ENCODE measurements at places on chromosomes 16 and 17.

GRCh38 chr17:5705876-5706576 is 121.7 kb upstream of the NLRP1 start:
- no peak for DNase-seq

DNA sequence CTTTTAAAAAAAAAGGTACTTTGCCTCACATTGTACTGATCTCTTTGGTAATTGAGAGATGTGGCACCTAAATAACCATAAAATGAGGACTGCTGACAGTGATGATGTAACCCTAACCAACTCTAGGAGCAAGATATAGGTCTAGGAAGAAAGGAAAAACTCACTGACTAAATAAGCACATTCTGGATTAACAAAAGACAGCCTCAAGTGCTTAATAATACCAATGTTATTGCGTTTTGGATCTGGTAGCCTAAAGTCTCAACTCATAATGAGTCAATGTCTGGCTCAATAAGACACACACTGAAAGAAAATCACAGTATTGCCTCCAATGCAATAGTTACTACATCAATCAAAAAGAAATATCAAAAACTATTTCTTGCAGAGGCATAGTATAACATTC is 3.0 kb downstream of the ERN1 start:
- no peak for DNase-seq

DNA sequence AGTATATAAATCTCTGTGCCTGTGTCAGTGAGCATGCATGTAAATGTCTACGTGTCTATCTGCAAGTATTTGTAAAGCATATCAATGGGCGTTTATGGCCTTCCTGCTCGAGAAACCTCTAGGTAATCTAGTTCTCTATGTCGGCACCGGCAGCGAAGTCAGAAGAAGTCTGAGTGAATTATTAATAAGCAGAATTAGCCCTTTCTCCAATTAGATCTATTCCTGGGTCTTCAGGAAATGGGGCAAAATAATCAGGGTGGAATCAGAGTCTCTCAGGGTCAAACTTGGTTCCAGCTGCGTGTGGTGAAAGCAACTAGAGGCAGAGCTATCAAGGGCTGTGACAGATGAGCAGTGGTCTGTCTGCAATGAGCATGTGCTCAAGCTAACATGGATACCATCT is at the start of gene C17orf78:
C17orf78 (plus strand) TSS at position 280 of the 400 bp plus-strand sequence; CDS start at position 388, 108 bp downstream.
- DNase-seq = no peak

GRCh38 chr16:27999687-28000086 is 63.8 kb downstream of the GSG1L start:
- DNase-seq = no peak

- DNase-seq = no peak
Measured at GRCh38 chr17:82278308-82278707, 4.8 kb upstream of the CSNK1D start.

- DNase-seq = no peak
Measured at GRCh38 chr17:78524870-78525510, 52.2 kb downstream of the DNAH17 start.

- DNase-seq = no peak
Measured at GRCh38 chr17:75481194-75482068, 25.0 kb downstream of the TMEM94 start.

- no peak for DNase-seq
Measured at GRCh38 chr16:20203272-20203671, 124.0 kb downstream of the GP2 start.

- no peak for DNase-seq
Measured at GRCh38 chr16:85906349-85906748, 7.4 kb downstream of the IRF8 start.

DNA sequence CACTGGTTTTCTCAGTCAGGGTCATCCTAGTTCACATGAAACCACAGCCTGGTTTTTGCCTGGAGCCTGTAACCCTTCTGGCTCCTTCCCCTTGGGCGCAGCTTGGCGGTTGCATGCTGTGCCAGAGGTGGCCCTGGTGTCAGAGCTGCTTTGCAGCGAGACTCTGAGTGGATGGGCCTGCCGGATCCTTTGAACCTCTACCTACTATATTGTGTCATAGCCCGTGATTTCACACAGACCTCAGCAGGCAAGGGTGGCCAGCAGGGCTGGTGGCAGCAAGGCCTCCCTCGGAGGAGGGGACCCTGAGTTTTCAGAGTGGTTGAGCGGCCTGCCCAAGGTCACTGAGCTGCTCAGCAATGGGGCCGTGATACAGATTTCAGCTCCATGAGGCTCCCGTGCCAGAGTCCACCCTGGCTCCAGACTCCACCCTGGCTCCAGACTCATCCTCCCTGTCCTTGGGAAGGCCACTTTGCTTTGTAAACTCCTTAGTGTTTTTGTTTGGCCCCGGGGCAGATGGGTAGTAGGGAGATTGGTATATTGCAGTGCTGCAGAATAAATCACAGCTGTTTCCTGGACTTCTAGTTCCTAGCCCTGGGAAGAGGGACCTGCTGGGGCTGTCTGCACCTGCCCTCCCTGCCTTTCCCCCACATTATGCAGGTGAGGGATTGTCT is 9.7 kb downstream of the MPRIP start:
- DNase-seq = no peak

Data from HEK293T (cell line).